ENCODE measurements at places on chromosomes 2 and 18. TPM values are rescaled to one million over a fixed set of nuclear protein-coding genes. Genes with fewer than 3 reads are reported as not detected.

Gene DOK6
- total RNA-seq: 0.46 TPM

- no peak for DNase-seq
Observed at GRCh38 chr2:21017748-21018276, 26.1 kb downstream of the APOB start.

DNA sequence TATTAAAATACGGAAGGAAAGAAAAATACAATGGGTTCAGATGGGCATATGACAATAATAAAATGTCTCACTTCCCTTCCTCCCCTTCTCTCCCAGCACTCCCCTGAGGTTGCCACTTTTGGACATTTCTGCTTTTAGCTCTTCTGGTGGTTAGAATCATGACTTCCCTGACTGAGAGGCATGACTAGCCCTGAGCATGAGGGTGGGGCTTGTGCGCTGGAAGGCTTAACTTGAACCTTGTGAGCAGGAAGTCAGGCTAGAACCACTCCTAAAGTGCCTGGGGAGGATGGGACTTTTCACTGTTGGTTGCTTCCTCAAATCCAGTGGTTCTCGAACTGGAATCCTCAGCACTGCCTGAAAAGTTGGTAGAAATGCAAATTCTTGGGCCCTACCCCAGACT, 19.7 kb upstream of the ARHGAP25 start:
- peak; percentile 80 for DNase-seq

- DNase-seq: no peak
Observed at GRCh38 chr2:41853427-41854191, 194.2 kb upstream of the PKDCC start.

DNA sequence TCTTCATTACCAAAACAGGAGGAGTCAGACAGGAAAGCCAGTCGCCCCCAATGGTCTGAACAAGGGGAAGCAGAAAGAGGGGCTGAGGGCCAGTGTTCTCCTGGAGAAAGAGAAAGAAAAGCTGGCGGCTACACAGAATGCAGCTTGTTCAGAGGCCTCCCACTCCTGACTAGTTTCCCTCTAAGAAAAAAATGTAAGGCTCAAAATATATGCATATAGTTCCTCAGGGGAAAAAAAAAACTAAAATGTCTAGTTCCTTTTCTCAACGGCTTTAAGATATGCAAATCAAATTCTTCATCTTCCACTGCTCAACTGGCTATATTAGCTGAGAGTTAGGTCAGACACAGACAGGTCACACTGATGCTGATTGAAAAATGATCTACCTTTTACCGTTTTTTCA, 18.6 kb downstream of the MBOAT2 start:
- no peak for DNase-seq

DNA sequence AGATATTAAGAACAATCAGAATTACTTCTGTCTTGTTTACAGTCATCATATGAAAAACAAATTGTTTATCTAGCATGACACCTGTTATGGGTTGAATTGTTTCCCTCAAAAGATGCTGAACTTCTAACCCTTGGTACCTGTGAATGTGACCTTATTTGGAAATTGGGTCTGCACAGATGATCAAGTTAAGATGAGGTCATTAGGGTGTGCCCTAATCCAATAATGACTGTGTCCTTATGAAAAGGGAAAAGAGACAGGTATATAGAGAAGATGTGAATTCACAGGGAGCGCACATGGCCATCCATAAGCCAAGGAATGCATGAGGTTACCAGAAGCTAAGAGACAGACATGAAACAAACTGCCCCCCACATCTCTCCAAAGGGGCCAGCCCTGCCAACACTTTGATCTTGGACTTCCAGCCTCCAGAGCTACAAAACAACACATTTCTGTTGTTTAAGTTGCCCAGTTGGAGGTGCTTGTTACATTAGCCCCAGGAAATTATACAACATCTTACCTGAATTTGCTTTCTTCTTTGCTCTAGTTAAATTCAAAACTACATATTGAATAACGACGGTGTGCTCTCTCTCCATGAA, 2.3 kb upstream of the HPCAL1 start:
- DNase-seq: no peak
